Thymus (tissue), 14 donors: ENCODE measurements at places on chromosomes 2 and 18. TPM values are rescaled to one million over a fixed set of nuclear protein-coding genes. Genes with fewer than 3 reads are reported as not detected.

DNA sequence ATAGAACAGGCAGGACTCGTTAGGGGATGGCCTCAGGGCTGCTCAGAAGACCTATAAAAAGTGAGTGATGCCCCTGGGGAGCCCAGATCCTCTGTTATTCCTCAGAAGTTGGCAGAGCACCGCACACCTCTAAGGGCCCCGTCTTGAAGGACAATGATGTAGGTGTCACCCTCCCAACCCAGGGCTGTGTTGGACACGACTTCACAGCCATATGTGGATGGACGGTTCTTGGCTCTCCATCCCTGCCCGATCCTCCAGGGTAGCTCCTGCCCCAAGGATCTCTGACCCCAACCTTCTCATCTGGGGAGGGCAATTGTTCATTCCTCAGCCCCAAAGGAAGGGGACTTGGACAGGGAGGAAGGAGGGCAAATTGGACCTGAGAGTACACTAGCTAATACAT lies 246.1 kb downstream of the DYSF start:
- no peak for DNase-seq

DNA sequence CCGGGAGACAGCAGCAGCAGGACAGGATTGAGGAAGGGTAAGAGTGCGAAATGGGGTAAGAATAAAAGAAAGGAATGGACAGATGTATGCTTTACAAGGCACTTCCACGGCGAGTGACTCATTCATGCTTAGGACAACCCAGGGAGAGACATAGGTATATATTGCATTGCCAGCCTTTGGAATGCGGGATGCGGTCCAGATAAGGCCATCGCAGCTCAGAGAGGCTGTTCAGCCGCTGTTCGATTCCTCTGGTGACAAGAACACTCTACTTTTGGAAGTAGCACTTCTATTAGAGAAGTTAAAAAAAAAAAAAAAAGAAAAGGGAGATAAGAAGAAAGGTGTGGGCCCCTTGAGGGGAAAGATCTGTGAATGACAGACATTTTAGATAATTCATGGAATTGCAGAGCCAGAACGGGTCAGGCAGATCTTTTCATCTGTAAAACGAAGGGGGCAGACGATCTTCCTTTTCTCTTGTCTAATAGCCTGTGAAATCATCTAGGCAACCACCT lies 819 bp upstream of the NCOA1 start:
- DNase-seq: no peak

- no peak for DNase-seq
Measured at GRCh38 chr2:98404556-98405250, 40.0 kb upstream of the INPP4A start.

DNA sequence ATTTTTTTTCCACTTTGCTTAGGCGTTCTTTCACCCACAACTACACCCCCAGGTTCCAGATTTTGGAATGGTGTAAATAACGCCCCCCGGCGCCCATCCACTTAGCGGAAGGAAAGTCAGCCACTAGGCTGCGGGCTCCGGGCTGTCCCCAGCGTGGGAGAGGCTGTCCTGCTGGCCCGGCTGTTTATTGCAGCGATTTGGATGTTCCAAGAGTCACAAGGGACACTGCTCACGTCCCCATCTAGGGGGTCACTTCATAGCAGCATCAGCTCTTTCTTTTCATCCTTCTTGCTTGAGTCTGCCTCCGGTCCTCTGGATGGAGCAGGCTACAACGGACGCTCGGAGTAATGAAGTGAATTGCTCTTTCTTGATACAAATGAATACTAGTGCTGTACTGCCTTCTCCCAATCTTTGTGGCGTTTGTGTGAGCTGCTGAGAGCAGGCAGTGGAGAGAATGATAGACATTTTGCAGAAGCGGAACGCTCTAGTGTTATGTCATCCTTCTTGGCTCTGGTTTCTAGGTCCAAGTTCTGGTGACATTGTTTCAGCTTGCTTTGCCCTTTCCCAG lies 50.7 kb upstream of the PAIP2B start:
- DNase-seq: no peak

Gene TUBA3E
- 0.05 TPM for total RNA-seq
